Renal cortex interstitium (tissue), 15 donors: ENCODE measurements at places on chromosomes 1 and 21.

- no peak for DNase-seq
Observed at GRCh38 chr1:46537651-46538050, 13.8 kb downstream of the KNCN start.

GRCh38 chr1:21331752-21332478 lies 41.7 kb upstream of the ECE1 start:
- DNase-seq: no peak

DNA sequence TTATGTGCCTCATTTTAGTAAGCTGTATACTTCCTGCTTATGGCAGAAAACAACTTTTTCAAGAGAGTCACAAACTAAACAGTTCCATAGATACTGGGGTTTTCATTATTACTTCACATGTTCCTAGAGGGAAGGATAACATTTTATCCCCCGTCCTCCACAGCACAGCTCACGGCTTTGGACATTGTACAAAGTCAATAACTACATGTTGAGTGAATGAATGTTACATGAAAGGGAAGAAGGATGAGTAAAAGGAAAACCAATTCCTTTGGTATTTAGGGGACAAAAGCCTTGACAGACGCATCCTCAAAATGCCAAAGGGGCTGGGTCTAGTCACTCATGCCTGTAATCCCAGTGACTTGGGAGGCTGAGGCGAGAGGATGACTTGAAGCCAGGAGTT lies 14.8 kb downstream of the PI4KB start:
- no peak for DNase-seq

GRCh38 chr1:212475151-212475550 lies 42.4 kb downstream of the NENF start:
- DNase-seq: no peak

GRCh38 chr1:199472018-199472417 lies 555.5 kb upstream of the NR5A2 start:
- DNase-seq: no peak

- DNase-seq: no peak
Observed at GRCh38 chr1:233355841-233356704, 28.5 kb downstream of the MAP3K21 start.
